ENCODE measurements at places on chromosomes 12 and 14. TPM values are rescaled to one million over a fixed set of nuclear protein-coding genes. Genes with fewer than 3 reads are reported as not detected.

GRCh38 chr12:43805149-43805859 lies 813 bp downstream of the TWF1 start:
- peaks cover 14% of the 10 kb centered on the region for H3K36me3 ChIP-seq
- peaks cover 30% of the 10 kb centered on the region for H3K4me1 ChIP-seq
- H3K4me3 ChIP-seq, result peak overlapping the region; percentile 99

GRCh38 chr12:117165342-117165741 lies 24.9 kb downstream of the FBXO21 start:
- peaks cover 47% of the 10 kb centered on the region for H3K36me3 ChIP-seq
- no peaks in the 10 kb centered on the region for H3K27me3 ChIP-seq
- no peaks in the 10 kb centered on the region for H3K4me1 ChIP-seq
- no peak for DNase-seq
- H3K27ac ChIP-seq, result no peak overlapping the region

DNA sequence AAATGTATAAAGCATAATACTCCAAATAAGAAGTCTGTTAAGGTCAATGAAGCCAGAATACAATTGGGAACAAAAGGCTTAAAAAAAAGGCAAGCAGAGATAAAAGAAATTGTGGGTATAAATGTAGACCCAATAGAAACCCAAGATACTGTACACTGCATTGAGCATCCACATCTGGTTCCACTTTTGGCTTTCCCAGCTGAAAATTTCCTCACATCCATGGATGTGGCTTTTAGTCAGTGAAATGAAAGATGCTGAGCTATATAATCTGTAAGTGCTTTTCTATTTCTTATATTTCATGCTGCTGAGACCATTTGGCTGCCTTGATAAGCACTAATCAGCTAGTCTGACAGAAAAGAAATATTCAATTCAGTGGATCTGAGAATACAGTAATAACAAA lies 83.5 kb downstream of the PTPRR start:
- H3K36me3 ChIP-seq, result no peaks in the 10 kb centered on the region
- no peak for DNase-seq
- no peaks in the 10 kb centered on the region for H3K4me1 ChIP-seq
- H3K27ac ChIP-seq, result no peak overlapping the region
- H3K4me3 ChIP-seq, result no peak overlapping the region
- H3K27me3 ChIP-seq, result no peaks in the 10 kb centered on the region

- no peak overlapping the region for H3K4me3 ChIP-seq
- no peak overlapping the region for H3K27ac ChIP-seq
- H3K27me3 ChIP-seq, result no peaks in the 10 kb centered on the region
- no peaks in the 10 kb centered on the region for H3K4me1 ChIP-seq
- no peaks in the 10 kb centered on the region for H3K36me3 ChIP-seq
- no peak for DNase-seq
Measured at GRCh38 chr12:122687086-122687485, 16.1 kb downstream of the HCAR2 start.

DNA sequence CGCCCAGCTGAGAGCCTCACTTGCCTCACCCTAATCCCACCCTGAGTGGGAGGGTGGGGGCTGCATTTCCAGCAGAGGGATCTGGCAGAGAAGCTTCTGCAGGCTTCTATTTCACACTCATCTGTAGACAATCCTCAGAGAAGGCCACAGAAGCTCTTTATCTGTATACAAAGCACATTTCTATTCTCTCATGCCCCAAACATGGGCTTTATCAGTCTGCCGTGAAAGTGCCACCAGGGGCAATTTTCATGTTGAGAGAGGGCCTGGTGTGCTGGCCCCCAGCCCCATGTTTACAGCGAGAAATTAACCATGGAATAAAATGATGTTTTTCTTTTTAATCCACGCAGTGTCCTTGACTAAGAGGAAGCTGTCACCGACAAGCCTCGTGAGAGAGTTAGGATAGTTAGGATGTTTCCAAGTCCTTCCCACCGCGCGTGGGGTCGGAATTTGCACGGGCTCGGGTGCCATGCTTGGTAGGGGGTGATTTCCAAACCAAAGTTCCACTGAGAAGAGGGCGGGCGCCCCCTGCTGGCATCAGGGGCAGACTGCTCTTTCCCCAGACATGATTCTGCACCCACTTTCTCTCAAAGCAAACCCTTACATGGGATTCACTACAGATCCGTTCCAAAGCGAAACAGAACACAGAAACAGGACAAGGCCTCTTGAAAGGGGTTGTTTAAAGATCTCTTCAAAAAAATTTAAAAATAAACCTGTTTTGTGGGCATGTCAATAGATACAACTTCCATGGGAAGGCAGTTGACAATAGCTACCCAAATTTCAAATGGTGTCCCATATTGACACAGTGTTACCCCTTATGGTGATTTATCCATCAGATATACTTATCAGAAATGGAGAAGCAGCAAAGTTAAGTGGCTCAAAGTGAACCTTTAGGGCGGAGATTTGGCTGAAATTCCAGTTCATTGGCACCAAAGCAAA lies 19.4 kb downstream of the BDKRB1 start:
- H3K27ac ChIP-seq, result no peak overlapping the region
- H3K27me3 ChIP-seq, result no peaks in the 10 kb centered on the region
- peak; percentile 78 for DNase-seq
- H3K4me3 ChIP-seq, result no peak overlapping the region
- H3K4me1 ChIP-seq, result no peaks in the 10 kb centered on the region

The AGAP2 gene
- total RNA-seq, result 34.0 TPM

The POTEG gene
- total RNA-seq, result not detected

The MANSC4 gene
- total RNA-seq, result not detected

Data from activated CD4-positive, alpha-beta memory T cell treated with anti-CD3 and anti-CD28 coated beads for 36 hours (primary cell).